ENCODE measurements at places on chromosomes 2 and 18. TPM values are rescaled to one million over a fixed set of nuclear protein-coding genes. Genes with fewer than 3 reads are reported as not detected.

Gene MFF
- 170 TPM for total RNA-seq

Gene COBLL1
- 86.8 TPM for total RNA-seq

Gene GAREM2
- total RNA-seq, result 0.31 TPM

Gene AGXT
- 41.9 TPM for total RNA-seq

Gene KCNK3
- not detected for total RNA-seq

Gene NGEF
- total RNA-seq, result 14.4 TPM

Gene CHRNG
- not detected for total RNA-seq

Gene PRKAG3
- total RNA-seq, result not detected

Gene MEP1B
- not detected for total RNA-seq

Gene SP100
- 16.5 TPM for total RNA-seq

Gene IL37
- total RNA-seq, result not detected

Gene GPR39
- total RNA-seq, result 0.51 TPM

GRCh38 chr2:46981662-46982350 is 66.2 kb upstream of the MCFD2 start:
- H3K27me3 ChIP-seq, result no peaks in the 10 kb centered on the region
- peaks cover 30% of the 10 kb centered on the region for H3K36me3 ChIP-seq
- peak; percentile 66 for DNase-seq
- peaks cover 23% of the 10 kb centered on the region for H3K4me1 ChIP-seq

- 0 out of 2 replicates have a peak, but pooled peaks cover 1% of the 10 kb centered on the region for H3K36me3 ChIP-seq
- H3K4me1 ChIP-seq, result peaks cover 60% of the 10 kb centered on the region
These were observed 708 bp upstream of the MALT1 start for GRCh38 chr18:58670404-58671110.

DNA sequence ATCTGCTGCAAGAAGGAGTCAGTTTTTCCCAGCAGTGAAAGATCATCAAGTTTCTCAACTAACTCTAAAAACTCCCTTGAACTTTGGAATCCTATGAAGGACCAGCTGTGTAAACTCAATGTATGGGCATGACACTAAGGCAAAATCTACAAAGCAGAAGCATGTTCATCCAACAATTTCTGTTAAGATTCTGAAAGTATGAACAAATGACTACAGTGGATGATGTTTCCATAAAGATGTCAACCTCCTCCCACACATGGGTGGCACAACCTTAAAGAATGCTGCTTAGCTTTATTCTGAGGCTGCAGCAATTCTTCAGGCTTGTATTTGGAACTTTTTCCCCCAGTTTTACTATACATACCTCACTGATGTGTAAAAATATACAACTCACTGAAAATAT is 47.2 kb downstream of the WDR33 start:
- H3K36me3 ChIP-seq, result peaks cover 77% of the 10 kb centered on the region
- H3K4me1 ChIP-seq, result peaks cover 24% of the 10 kb centered on the region
- H3K4me3 ChIP-seq, result no peak overlapping the region

DNA sequence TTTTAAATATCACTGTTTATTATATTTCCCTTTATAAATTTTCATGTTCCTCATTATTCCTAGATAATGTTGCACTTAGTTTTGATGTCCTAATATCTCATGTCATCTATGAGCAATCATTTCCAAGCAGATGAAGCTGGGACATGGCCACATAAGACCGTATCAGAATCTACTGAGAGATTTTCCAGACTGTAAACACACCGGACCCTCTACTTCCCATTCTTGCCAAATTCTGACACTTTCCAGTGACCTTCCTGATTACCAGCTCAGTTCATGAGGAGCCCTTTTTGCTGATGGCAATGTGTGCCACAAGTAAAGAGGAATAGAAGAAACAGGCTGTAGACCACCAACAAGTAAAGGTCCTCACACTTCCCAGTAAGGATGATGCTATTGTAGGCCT is 20.3 kb upstream of the PDE1A start:
- H3K36me3 ChIP-seq, result no peaks in the 10 kb centered on the region
- H3K27me3 ChIP-seq, result no peaks in the 10 kb centered on the region
- H3K4me1 ChIP-seq, result no peaks in the 10 kb centered on the region
- H3K4me3 ChIP-seq, result no peak overlapping the region
- DNase-seq, result no peak
- no peak overlapping the region for H3K27ac ChIP-seq

GRCh38 chr2:212532585-212532984 is 6.0 kb downstream of the ERBB4 start:
- H3K27me3 ChIP-seq, result peaks cover 20% of the 10 kb centered on the region
- no peak overlapping the region for H3K4me3 ChIP-seq
- peaks cover 7% of the 10 kb centered on the region for H3K4me1 ChIP-seq
- H3K27ac ChIP-seq, result no peak overlapping the region
- no peaks in the 10 kb centered on the region for H3K36me3 ChIP-seq

GRCh38 chr2:47798631-47799030 is 15.7 kb downstream of the MSH6 start:
- peaks cover 40% of the 10 kb centered on the region for H3K36me3 ChIP-seq
- H3K27me3 ChIP-seq, result no peaks in the 10 kb centered on the region
- no peak overlapping the region for H3K27ac ChIP-seq
- no peak overlapping the region for H3K4me3 ChIP-seq
- H3K4me1 ChIP-seq, result no peaks in the 10 kb centered on the region

DNA sequence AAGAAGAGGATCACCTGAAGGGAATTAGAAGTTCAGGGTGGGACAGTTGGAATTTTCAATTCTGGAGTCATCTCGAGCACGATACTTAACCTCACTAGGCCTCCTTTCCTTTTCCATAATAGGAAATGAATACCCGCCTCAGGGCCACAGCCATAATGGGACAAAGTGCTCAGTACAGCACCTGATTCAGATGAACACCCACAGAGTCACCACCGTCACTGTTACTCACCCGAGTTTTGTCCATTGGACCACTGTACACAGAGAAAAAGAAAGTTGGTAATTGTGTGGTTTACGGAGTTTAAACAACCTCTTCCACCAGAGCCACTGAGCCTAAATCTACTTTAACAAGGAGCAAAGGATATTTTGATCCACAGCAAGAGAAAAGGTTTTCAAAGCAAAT is 122.0 kb upstream of the NDUFV2 start:
- no peak for DNase-seq
- H3K36me3 ChIP-seq, result no peaks in the 10 kb centered on the region
- no peak overlapping the region for H3K27ac ChIP-seq
- peaks cover 42% of the 10 kb centered on the region for H3K4me1 ChIP-seq

GRCh38 chr2:205692104-205692503 is 9.8 kb downstream of the NRP2 start:
- H3K27me3 ChIP-seq, result no peaks in the 10 kb centered on the region
- DNase-seq, result no peak
- no peaks in the 10 kb centered on the region for H3K4me1 ChIP-seq
- no peak overlapping the region for H3K27ac ChIP-seq

GRCh38 chr2:176561706-176562105 is 292.5 kb downstream of the MTX2 start:
- no peaks in the 10 kb centered on the region for H3K36me3 ChIP-seq
- peaks cover 6% of the 10 kb centered on the region for H3K4me1 ChIP-seq
- no peak overlapping the region for H3K27ac ChIP-seq
- DNase-seq, result no peak
- 0 out of 3 replicates have a peak, but pooled peaks cover 6% of the 10 kb centered on the region for H3K27me3 ChIP-seq

GRCh38 chr2:42312106-42312505 is 48.9 kb downstream of the COX7A2L start:
- no peak overlapping the region for H3K4me3 ChIP-seq
- peaks cover 75% of the 10 kb centered on the region for H3K36me3 ChIP-seq
- no peaks in the 10 kb centered on the region for H3K27me3 ChIP-seq
- no peaks in the 10 kb centered on the region for H3K4me1 ChIP-seq
- H3K27ac ChIP-seq, result no peak overlapping the region

- H3K4me3 ChIP-seq, result no peak overlapping the region
- no peak for DNase-seq
- no peaks in the 10 kb centered on the region for H3K36me3 ChIP-seq
These were observed 15.3 kb downstream of the STRN start for GRCh38 chr2:36951027-36951518.

GRCh38 chr2:185526161-185526560 is 212.4 kb upstream of the FSIP2 start:
- no peak overlapping the region for H3K27ac ChIP-seq
- no peak for DNase-seq
- no peaks in the 10 kb centered on the region for H3K4me1 ChIP-seq

DNA sequence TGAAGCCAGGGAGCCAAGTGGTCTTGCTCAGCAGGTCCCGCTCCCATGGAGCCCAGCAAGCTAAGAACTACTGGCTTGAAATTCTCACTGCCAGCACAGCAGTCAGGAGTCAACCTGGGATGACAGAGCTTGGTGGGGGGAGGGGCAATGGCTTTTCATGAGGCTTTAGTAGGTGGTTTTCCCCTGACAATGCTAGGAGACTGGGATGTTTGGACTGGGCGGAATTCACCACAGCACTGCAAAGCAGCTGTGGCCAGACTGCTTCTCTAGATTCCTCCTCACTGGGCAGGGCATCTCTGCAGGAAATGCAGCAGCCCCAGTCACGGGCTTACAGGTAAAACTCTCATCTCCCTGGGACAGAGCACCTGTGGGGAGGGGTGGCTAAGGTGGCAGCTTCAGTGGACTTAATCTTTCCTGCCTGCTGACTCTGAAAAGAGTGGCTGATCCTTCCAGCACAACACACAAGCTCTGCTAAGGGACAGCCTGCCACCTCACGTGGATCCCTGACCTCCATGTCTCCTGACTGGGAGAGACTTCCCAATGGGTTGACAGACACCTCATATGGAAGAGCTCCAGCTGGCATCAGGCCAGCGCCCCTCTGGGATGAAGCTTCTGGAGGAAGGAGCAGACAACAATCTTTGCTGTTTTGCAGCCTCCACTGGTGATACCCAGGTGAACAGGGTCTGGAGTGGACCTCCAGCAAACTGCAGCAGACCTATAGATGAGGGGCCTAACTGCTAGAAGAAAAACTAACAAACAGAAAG is 349.7 kb upstream of the ST6GAL2 start:
- H3K4me3 ChIP-seq, result no peak overlapping the region
- H3K4me1 ChIP-seq, result no peaks in the 10 kb centered on the region
- H3K27ac ChIP-seq, result no peak overlapping the region
- H3K36me3 ChIP-seq, result no peaks in the 10 kb centered on the region

DNA sequence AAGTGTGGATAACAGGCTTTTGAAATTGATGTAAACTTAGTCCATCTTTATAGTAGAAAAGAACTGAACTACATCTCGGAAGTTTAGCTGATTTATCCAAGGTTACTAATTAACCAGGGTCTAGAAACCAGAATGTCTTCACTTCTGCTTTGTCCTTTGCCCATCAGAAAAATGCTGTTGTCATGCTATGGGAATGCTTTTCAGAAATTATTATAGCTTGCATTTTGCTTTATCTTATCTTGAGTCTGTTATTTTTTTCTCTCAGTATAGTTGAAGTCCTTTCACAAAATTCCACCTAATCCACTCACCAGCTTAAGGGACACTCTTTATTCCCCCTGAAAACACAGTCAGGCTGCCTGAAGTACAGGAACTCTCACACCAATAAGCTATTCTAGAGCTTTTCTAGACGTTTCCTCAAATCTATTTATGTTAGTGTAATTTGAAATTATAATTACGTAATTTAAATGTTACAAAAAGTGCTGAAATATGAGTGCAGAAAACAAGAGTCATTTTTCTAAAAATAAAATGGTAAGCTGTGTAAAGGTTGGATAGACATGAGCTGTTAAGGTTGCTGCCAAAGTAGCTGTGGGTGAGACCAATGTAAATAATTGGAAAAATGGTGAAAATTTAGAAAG is 456.3 kb downstream of the TGIF1 start:
- DNase-seq, result no peak
- 0 out of 3 replicates have a peak, but pooled peaks cover 3% of the 10 kb centered on the region for H3K27me3 ChIP-seq
- no peak overlapping the region for H3K27ac ChIP-seq

- no peak overlapping the region for H3K27ac ChIP-seq
- no peaks in the 10 kb centered on the region for H3K27me3 ChIP-seq
- no peaks in the 10 kb centered on the region for H3K4me1 ChIP-seq
- DNase-seq, result no peak
These were observed 95.5 kb upstream of the SYT4 start for GRCh38 chr18:43372773-43373172.

GRCh38 chr2:50125246-50125645 is 906.7 kb downstream of the NRXN1 start:
- no peaks in the 10 kb centered on the region for H3K4me1 ChIP-seq
- H3K27me3 ChIP-seq, result no peaks in the 10 kb centered on the region
- no peak overlapping the region for H3K27ac ChIP-seq
- DNase-seq, result no peak
- H3K36me3 ChIP-seq, result no peaks in the 10 kb centered on the region

DNA sequence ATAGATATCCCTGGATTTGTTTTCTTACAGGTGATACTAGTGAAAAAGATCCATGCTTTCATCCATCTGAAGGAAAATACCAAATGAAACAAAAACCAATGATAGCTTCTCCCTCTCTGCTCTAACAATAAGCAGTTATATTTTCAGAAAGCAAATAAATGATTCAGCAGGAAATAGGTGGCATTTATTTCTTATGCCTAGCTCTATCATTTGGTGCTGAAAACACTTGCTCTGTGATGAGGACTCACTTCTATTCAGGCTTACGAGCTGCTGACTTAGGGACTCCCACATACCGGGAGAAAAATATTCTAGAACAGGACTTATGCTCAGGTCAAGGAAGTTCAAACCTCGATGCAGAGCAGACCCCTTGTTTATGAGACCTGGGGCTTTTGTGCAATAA is 142.6 kb downstream of the SETBP1 start:
- H3K36me3 ChIP-seq, result no peaks in the 10 kb centered on the region
- H3K4me1 ChIP-seq, result no peaks in the 10 kb centered on the region
- no peak overlapping the region for H3K27ac ChIP-seq
- no peak for DNase-seq

DNA sequence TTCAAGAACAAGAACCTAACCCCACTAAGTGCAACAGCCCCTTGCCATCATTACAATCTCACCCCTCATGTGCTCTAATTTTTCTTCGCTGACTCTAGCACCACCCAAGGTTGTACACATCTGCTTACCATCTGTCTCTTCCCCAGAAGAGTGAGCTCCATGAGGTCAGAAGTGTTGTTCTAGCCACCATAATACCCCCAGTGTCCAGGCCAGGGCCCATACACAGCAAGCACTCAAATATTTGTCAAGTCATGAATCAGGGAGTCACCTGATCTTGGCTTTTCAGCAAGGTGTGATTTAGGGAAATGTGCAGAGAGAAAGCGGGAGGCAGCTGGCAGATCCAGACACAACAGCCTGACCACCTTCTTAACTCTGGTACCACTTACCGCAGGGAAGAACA is 5.7 kb downstream of the ERCC3 start:
- H3K4me3 ChIP-seq, result no peak overlapping the region
- DNase-seq, result no peak
- peaks cover 56% of the 10 kb centered on the region for H3K36me3 ChIP-seq
- H3K27ac ChIP-seq, result no peak overlapping the region

DNA sequence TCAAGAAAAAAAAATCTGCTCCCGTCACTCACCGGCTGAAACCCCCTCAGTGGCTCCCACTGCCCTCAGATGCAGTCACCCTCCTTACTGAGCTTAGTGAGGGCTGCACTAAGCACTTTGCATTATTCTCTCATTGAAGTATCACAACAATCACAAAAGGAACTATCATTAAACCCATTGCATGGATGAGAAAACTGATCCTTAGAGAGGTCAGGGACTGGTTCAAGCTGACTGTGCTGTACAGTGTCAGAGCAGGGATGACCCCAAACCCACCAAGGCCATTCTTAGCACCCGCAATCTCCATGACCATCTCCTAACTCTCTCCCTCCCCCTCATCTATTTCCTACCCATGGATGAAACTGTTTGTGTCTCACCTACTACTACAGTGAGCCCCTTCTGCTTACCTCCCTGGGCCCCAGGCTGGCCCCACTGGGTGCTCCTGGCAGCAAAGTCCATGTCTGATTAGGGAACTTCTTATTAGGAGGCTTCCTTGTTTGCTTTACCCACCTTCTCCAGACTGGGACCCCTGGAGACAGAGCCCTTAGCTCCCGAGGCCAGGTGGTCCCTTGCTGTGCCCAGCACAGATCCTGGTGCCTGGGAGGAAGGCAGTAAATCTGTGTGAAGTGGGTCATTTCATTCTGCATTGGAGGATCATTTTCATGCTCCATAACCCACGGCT is 139.3 kb upstream of the ID2 start:
- no peak overlapping the region for H3K27ac ChIP-seq
- DNase-seq, result no peak
- H3K4me1 ChIP-seq, result peaks cover 14% of the 10 kb centered on the region
- no peaks in the 10 kb centered on the region for H3K36me3 ChIP-seq
- H3K4me3 ChIP-seq, result no peak overlapping the region

All from HepG2 (cell line).